ENCODE measurements at places on chromosomes 11 and 22. TPM values are rescaled to one million over a fixed set of nuclear protein-coding genes. Genes with fewer than 3 reads are reported as not detected.
A peak's percentile ranks its signal among the peaks of the same experiment; 100 is the strongest.

Gene KRTAP5-9
- total RNA-seq, result not detected

Gene IL18BP
- 13.7 TPM for total RNA-seq

- DNase-seq, result no peak
These were observed 23.8 kb upstream of the IGSF22 start for GRCh38 chr11:18749681-18750319.

DNA sequence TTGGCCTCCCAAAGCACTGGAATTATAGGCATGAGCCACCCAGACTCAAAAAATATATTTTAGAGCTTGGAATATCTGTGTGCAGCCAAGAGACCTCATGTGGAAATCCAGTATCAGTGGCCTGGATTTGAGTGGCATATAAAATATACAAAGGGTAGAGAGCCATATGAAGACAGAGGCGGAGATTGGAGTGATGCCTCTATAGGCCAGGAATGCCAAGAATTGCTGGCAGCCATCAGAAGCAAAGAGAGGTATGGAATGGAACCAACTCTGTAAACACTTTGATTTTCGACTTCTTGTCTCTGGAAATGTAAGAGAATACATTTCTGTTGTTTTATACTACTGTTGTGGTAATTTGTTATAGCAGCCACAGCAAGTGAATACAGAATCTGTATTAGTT lies 123.0 kb downstream of the PLEKHA7 start:
- DNase-seq, result no peak

Gene STARD10
- total RNA-seq, result 472 TPM

DNA sequence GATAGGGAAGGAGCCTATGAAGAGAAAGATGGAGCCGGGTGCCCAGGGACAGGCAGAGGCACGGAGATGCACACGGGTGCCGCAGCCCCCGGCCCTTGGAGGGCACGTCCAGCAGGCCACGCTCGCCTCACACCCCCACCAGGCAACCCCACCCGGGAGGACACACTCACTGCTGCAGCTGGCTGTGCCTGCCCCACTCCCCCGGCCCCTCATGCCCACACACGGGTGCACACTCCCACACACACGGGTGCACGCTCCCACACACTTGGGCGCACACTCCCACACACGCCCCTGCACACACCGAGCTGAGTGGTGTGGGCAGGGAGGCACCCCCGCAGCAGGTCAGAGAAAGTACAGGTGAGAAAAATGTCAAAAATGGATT lies 1.1 kb downstream of the MOB2 start:
- peak; percentile 29 for DNase-seq

DNA sequence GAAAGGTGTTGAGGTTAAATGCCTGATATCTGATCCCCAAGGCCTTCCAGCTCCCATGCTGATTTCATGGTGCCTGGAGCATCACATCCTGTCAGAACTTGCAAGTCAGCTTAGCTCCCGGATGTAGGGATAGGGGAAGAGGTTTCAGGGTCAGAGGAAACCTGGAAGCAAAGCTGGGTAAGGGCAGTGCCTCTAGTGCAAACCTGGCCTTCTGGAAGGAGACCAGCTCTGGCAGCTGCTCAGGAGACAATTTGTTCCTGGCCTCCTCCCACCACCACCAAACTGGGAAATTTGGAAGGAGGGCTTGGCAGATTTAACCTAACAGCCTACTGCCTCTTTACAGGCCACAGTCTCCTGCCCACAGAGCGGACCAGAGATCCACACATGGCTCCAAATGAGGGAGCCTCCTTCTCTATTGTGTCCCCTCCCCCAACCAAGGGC lies 9.2 kb upstream of the TSKU start:
- no peak for DNase-seq

DNA sequence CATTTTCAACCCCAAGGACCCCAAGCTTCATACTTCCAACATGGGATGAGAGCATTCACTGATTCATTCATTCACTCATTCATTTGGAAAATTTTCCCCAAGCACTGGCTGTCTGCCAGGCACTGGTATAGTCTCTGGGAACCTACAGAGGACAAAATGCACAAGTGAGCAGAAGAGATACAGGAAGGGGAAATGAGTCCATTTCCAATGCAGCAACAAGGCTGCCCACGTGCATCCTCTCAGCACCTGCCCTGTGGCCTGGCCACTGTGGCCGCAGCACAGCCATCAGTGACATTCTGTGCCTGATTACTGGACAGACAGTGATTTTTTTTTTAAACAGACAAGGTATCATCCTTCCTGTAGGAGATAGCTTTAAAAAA lies 96.0 kb upstream of the PITPNB start:
- DNase-seq, result no peak

Gene DKK3
- 52.9 TPM for total RNA-seq

Gene OR8G1
- total RNA-seq, result not detected

GRCh38 chr22:25816522-25817059 lies 74.6 kb downstream of the MYO18B start:
- no peak for DNase-seq

GRCh38 chr22:45529971-45530575 lies 27.4 kb downstream of the FBLN1 start:
- DNase-seq, result no peak

- no peak for DNase-seq
These were observed 111.2 kb downstream of the SLC1A2 start for GRCh38 chr11:35308157-35308556.

Gene OR52I2
- total RNA-seq, result not detected

DNA sequence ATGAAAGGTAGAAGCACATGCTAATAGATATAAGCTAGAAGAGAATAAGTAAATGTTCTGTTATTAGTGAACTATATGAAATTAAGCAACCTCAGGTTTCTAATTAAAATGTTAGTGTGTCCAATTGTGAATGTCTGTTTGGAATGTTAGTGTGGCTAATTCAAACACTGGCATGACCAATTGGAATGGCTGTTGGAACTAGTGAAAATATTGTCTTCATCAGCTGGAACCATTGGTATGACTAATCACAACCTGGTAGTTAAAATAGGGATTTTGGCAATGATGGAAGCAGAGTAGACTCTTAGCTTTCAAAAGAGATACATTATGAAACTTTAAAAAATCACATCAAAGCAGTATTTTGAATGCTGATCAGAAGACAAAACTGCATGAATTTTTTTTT lies 66.8 kb downstream of the CYB5R2 start:
- DNase-seq, result no peak

Gene LUZP2
- total RNA-seq, result 4.4 TPM

Gene TP53AIP1
- 0.55 TPM for total RNA-seq

Gene TLCD5
- 0.46 TPM for total RNA-seq

- no peak for DNase-seq
These were observed 138.7 kb downstream of the TRIM29 start for GRCh38 chr11:119999220-119999619.

Gene DMC1
- 1.3 TPM for total RNA-seq

Gene ADORA2A
- 4.0 TPM for total RNA-seq

- peak; percentile 73 for DNase-seq
These were observed 91.0 kb downstream of the FEZ1 start for GRCh38 chr11:125404811-125405790.

Gene TENM4
- total RNA-seq, result 0.70 TPM

Gene FJX1
- total RNA-seq, result 1.7 TPM

Gene OR5B21
- total RNA-seq, result not detected

All from mucosa of descending colon (tissue), 3 donors.